ENCODE measurements at places on chromosomes 2 and 18. TPM values are rescaled to one million over a fixed set of nuclear protein-coding genes. Genes with fewer than 3 reads are reported as not detected.

TTR gene
- total RNA-seq = not detected

CELF4 gene
- total RNA-seq = 0.81 TPM

PRSS56 gene
- total RNA-seq = not detected

CACNB4 gene
- total RNA-seq = 16.7 TPM

ERFE gene
- total RNA-seq = 0.30 TPM

CPS1 gene
- total RNA-seq = 1.4 TPM

SEC11C gene
- 21.4 TPM for total RNA-seq

FKBP1B gene
- total RNA-seq = 11.7 TPM

CCL20 gene
- total RNA-seq = not detected

SP140 gene
- total RNA-seq = 8.2 TPM

APOB gene
- total RNA-seq = 0.11 TPM

REG3A gene
- not detected for total RNA-seq

FASTKD2 gene
- 10.7 TPM for total RNA-seq

FAM110C gene
- 5.9 TPM for total RNA-seq

MC4R gene
- not detected for total RNA-seq

TFCP2L1 gene
- total RNA-seq = 39.2 TPM

NCKAP1 gene
- 38.8 TPM for total RNA-seq

MAP2 gene
- total RNA-seq = 29.8 TPM

DSG3 gene
- total RNA-seq = not detected

DBI gene
- 169 TPM for total RNA-seq

STON1 gene
- total RNA-seq = 18.9 TPM

POTEJ gene
- total RNA-seq = not detected

CYB5A gene
- 702 TPM for total RNA-seq

DNAJC5G gene
- total RNA-seq = not detected

AQP12B gene
- total RNA-seq = not detected

SNTG2 gene
- total RNA-seq = 3.5 TPM

DAW1 gene
- total RNA-seq = 18.7 TPM

GRP gene
- total RNA-seq = not detected

EPHA4 gene
- 14.6 TPM for total RNA-seq

NTSR2 gene
- total RNA-seq = not detected

MYO5B gene
- 41.9 TPM for total RNA-seq

SIX2 gene
- 1.3 TPM for total RNA-seq

ZNF512 gene
- 19.5 TPM for total RNA-seq

KCNE4 gene
- total RNA-seq = 1.9 TPM

NAGK gene
- total RNA-seq = 143 TPM

CFC1 gene
- not detected for total RNA-seq

OST4 gene
- 265 TPM for total RNA-seq

FAM210A gene
- 8.9 TPM for total RNA-seq

SANBR gene
- 10.5 TPM for total RNA-seq

OXER1 gene
- total RNA-seq = 0.22 TPM

TUBA3E gene
- total RNA-seq = not detected
